ENCODE measurements at places on chromosomes 4 and X. TPM values are rescaled to one million over a fixed set of nuclear protein-coding genes. Genes with fewer than 3 reads are reported as not detected.

GBA3 gene
- total RNA-seq: not detected

TLR1 gene
- 0.14 TPM for total RNA-seq

IL3RA gene
- not detected for total RNA-seq

MMRN1 gene
- total RNA-seq: not detected

BST1 gene
- 4.3 TPM for total RNA-seq

GAGE12J gene
- total RNA-seq: not detected

EGFL6 gene
- 0.28 TPM for total RNA-seq

MAGEA2B gene
- not detected for total RNA-seq

IQCM gene
- total RNA-seq: not detected

SRPK3 gene
- 0.07 TPM for total RNA-seq

AKAP14 gene
- not detected for total RNA-seq

MAGEA2 gene
- not detected for total RNA-seq

TMSB15A gene
- total RNA-seq: 1.1 TPM

IRS4 gene
- total RNA-seq: not detected
